Type B pancreatic cell (in vitro differentiated cells): ENCODE measurements at places on chromosomes 12 and 14. TPM values are rescaled to one million over a fixed set of nuclear protein-coding genes. Genes with fewer than 3 reads are reported as not detected.

DNA sequence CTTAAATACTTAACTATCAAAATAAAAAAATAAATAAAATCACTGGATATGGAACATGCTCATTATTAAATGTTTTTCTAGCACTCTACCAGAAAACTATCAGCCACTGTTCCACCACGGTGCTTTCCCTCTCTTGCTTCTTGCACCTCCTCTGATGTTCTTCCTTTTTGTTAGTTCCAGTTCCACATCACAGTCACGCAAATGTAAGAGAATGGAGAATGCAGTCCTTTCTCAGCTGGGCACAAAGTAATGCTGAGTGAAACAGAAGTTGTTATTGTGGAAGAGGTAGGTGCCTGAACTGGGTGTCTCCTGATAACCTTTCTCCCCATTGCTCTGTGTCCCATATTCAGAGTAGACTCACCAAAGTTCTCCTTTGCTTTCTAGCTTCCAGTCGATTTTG, 1116.9 kb upstream of the TMEM132C start:
- no peak for DNase-seq

MYL6 gene
- 1,223 and 1,943 TPM in 2 replicates for total RNA-seq

CLEC1B gene
- total RNA-seq, result 0.62 TPM in 1 of 2 replicates, not detected in the other

FKBP4 gene
- 127 and 283 TPM in 2 replicates for total RNA-seq
